ENCODE measurements at places on chromosomes 5 and 9.

DNA sequence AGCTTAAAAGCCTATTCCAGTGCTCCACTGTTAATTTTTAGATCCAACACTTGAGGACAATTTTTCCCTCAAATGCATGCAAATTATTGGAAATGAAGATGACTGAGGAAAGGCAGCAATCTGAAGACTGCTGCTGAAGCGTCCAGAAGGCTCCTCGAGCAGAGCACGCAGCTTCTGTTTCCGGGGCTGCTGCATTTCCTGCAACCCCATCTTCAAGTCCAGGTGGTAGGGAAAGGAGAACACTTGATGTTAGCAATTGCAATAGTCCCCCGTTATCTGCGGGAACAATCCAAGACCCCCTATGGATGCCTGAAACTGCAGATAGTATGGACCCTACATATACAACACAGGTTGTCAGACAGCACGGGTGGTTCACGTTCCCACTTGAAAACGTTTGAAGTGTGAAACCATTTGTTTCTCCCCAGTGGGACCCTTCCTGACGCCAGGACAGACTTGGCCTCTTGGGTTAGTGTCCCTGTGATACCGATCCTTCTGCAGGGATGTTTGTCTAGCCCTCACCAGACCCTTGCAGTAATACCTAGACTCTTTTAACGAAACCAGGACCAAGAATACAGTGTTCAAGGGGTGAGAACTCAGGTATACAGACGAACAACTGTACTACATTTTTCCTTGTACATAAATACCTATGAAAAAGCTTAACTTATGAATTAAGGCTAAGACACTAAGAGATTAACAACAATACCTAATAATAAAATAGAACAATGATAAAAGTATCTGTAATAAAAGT, 152.3 kb downstream of the HSD17B3 start:
- no peak for DNase-seq

- DNase-seq: no peak
Measured at GRCh38 chr5:126854526-126855110, 77.7 kb downstream of the LMNB1 start.

- DNase-seq: no peak
Measured at GRCh38 chr5:39650008-39650762, 225.4 kb upstream of the DAB2 start.

DNA sequence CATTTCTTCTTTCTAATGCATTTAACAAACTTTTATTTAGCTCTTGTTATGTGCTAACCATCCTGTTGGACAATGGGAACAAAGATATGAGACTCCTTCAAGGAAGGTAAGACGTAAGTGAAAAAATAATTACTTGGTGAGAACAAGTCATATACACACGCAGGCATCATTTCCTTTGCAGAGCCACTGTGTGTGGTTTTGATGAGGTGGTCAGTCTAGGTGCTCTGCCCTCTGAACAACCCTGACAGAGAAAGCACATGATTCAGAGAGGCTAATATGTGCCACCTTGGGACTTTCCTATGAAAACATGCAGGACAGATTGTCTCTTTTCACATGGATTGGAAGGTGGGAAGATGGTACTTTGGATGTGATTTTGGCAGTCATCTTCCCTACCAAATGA, 1162.5 kb upstream of the DMAC1 start:
- DNase-seq: no peak

GRCh38 chr5:67120032-67120431, 76.6 kb downstream of the CD180 start:
- no peak for DNase-seq

DNA sequence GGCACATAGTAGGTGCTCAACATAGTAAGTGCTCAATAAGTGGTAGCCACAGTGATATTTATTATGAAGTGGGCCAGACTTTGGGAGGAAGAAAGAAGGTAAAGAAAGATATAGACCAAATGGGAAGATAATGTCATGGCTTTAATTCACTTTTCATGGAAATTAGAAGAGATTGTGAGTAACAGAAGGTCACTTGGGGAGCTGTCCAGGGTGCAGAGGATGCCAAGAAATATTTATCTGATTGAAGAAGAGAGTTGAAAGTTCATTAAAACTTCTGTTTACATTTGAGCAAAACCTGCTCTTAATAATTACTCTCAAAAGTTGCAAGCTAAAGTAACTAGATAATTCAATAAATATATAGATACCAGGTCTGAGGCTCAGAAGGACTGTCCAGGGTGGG, 28.3 kb upstream of the IL33 start:
- DNase-seq: no peak

DNA sequence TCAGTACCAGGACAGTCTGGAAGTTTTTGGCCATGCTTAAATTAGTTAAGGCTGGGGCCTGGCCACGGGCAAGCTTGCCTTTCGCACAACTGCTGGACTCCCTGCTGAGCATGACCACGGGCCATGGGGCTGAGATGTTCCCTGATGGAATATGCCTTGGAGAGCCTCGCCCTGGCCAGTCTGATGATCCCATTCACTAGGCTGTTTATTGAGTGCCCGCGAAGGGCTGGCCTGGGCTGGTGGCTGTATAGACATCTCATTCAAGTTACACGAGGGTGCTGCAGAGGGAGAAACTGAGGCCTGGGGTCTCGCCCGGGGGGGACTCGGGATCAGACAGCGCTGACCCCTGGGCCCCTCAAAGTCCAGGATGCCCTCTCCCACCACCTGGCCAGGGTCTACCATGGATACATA, 7.8 kb upstream of the RXRA start:
- no peak for DNase-seq

GRCh38 chr9:89079391-89079790, 88.1 kb downstream of the S1PR3 start:
- DNase-seq: no peak

DNA sequence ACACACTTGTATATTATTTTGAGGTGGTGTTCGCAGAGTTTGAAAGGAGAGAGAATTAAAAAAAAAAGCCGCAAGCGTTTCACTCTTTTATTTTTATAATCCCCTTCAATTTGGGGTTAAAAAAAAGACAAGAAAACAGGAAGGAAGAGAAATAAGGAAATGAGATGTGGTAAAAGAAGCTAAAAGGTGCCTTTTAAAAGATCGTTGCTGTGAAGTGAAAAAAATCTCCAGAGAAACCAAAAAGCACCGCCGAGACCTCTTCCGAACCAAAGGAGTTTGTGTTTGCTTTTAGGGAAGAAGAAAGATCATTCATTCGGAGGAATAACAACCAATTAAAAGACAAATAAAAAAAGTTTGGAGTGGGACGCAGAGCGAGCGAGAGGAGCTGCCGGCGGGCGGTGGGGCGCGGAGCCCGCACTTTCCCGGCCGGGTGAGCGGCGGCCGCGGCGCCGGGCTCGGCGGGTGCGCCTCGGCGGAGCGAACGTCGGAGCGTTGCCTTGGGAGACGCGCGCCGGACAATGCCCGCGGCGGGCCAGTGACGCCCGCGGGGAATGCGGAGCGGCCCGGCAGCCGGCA, 355 bp downstream of the TLE4 start:
- DNase-seq: no peak

GRCh38 chr5:22908129-22908528, 55.0 kb upstream of the CDH12 start:
- DNase-seq: no peak

DNA sequence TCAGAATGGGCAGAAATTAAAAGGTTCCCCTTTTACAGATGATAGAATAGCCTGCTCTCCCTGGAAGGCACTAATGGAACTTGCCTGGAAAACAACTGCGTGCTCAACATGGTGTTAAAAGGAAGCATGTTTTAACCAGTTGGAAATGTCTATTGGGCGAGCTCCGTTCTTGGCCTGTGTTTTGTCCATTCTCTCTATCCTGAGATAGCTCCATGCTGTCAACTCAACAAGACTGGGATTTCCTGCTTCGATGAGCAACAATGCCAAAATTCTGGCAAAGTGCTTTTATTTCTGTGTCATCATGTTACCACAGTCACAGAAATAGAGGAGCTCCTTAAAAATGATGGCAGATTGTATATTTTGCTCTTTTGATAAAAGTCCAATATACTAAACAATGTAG, 198.3 kb downstream of the PLK2 start:
- DNase-seq: no peak

DNA sequence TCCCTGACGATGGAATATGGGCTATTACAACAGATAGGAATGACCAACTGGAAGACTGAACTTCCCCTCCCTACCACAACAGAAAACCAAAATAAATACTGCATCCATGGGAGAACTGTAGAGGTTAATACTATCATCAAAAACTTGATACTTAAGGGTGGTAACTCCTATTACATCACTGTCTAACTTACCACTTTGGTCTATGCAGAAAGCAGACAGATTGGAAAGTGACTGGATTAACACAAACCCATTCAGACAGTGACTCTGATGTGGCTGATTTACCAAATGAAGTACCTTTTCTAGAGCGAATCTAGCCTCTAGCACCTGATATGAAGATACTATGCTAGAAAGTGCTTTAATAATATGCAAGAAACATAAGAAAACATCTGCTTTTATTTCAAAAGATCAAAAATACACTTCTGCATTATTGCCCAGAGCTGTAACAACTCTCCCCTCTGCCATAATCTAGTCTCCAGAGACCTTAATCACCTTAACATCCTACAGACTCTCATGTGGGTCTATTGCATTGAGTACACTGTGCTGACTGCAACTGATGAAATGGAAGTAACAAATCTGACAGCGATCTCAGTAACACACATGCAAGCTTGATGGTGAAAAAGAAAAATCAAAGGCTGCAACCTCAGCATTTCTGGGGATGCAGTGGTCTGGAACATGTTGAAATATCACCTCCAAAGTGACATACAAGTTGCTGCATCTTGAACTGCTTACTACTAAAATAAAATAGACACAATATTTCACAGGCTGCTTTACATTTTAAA, 62.7 kb downstream of the EPB41L4A start:
- no peak for DNase-seq

DNA sequence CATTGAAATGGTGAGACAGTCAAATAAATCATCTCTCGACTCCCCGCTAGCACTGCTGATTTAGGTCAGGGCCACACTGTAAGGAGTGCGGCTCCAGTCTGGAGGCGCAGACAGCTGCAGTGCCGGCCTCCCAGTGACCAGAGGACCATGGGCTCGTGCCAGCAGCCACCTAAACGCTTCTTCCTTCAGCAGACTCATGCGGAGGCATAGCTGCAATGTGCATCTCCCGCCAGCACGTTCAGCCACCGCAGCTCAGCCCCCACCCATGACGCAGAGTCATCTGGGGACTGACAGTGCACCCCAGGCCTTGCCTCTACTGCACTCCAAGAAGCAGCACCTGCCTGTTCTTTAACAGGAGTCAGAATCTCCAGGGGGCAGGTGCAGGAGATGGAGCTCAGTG, 13.6 kb upstream of the MAPK9 start:
- DNase-seq: no peak

DNA sequence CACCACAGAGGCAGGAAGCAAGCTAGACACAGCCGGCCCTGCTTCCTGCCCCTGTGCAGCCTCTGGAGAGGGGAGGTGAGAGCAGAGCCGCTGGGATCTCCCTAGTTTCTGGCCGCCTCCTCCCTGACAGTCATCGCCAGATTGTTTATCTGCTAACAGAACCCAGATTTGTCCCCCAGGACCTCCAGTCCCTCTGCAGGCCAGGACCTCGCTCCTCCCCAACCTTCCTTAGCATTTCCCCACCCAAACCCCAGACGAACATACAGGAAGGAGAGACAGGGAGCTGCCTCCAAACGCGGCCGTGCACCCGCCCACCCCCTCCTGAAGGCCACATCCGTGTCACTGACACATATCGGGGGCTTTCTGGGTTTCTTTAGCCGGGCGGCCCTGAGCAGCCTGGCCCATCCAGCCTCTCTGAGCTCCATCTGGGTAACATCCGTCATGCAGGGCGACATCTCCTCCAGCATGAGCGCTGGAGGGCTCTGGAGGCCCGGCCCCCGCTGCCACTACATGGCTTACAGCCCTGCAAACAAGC, 47.5 kb downstream of the DBH start:
- DNase-seq: no peak

DNA sequence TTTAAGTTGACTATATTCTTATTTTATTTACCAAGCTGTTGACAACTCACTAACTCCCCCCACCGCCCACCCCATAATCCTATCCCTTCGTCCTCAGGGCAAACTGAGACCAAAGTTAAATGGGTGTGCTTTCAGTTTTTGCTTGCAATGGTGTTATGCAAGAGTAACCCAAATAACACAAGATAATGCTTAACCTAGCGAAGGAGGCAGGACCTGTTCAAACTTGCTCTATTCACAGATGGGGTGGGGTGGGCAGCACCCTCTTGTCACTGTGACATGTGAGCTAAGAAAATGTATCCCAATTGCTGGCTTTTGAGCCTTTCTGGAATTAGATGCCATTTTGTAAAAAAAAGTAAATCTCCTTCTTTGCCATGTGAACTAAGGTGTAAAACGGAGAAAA, 40.4 kb downstream of the GLIS3 start:
- no peak for DNase-seq

GRCh38 chr5:76383126-76383832, 19.8 kb upstream of the IQGAP2 start:
- DNase-seq: no peak

GRCh38 chr5:170584003-170584402, 80.2 kb downstream of the KCNIP1 start:
- DNase-seq: no peak

DNA sequence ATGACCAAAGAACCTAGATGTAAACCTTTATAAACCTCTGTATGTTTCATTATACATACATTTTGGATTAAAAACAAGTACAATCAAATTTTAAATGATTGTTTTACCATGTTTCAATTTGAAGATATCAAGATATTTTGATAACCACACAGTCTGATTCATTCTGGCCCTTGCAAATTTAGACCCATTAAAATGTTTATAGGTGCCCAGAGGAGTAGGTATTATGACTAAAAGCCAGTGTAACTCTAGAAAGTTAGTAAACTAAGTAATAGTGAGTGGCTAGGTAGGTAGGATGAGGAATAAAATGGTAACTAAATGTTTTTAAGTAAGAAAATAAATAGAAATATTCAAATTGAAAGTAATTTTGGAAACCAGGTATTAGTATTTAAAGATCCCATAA, 165.5 kb downstream of the PBX3 start:
- DNase-seq: no peak

GRCh38 chr5:4313138-4313537, 717.5 kb downstream of the IRX1 start:
- DNase-seq: no peak

GRCh38 chr5:151451626-151452520, 4.5 kb downstream of the SLC36A1 start:
- DNase-seq: no peak

GRCh38 chr5:78065663-78066062, 228.8 kb downstream of the AP3B1 start:
- no peak for DNase-seq

GRCh38 chr9:92760070-92760469, 4.6 kb downstream of the BICD2 start:
- DNase-seq: no peak

DNA sequence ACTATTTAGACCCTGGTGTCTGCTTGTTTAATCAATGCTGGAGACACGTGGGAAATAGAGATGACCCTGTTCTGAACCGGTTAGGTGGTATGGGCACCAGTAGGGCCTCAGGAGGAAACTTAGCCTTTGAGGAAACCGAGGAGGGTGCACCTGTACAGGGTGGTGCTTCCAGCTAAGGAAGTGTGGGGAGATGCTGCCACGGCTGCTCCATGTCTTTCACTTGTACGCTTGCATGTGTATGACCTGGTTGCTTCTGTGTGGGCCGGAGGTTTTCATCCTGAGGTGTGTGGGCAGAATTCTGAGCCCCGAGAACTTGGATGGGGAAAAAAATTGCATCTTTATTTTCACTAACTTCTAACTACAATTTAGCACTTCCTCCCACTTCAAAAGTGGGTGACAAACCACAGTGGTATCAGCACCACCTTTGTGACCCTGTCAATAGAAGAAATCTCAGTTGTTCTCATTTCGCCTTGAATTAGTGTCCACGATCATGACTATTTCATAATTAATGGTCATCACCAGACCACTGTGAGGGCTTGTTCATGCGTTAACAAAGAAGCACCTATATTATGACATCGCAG, 99.8 kb upstream of the SPATA31C2 start:
- no peak for DNase-seq

Measured in NT2/D1 (cell line).